Retinal pigment epithelial cell (primary cell): ENCODE measurements at places on chromosomes 16 and 17.

DNA sequence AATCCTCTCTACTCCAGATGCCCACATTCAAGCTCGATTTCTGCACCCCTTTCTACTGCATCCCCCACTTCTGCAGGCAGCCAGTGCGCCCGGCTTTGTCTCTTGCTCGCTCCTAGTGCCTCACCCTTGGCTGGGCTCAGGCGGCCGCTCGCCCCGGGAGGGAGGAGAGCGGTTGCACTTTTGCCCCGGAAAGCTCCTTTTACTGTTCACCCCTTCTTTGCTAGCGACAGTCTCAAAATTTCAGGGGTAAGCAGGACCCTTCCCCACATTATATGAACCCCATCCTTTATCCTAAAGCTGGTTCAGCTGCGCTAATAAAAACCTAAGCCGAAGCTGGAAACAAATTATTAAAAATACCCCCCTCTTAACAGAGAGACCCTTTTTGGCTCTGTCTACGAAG, 1.0 kb downstream of the HOXB5 start:
- DNase-seq, result no peak

GRCh38 chr17:2965621-2966595, 97.5 kb downstream of the OR1D5 start:
- no peak for DNase-seq

DNA sequence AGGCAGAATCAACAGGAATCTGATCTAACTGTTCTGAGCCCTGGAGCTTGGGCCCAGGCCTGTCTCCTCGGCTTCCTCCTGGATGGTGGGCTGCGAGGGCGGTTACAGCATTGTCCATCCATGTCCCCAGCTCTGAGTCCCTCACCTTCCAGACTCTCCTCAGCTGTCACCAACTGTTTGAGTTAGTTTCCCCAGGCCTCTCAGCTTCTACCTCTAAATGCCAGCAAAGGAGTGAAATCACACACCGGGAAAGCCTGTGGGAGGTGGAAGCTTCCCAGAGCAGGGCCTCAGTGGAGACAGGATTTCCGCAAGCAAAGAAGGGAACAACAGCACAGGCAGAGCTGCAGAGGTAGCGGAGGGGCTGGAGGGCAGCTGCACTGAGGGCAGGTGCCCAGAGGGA, 9.4 kb upstream of the PRPSAP2 start:
- no peak for DNase-seq

GRCh38 chr17:43354371-43354770, 44.4 kb upstream of the ARL4D start:
- no peak for DNase-seq

DNA sequence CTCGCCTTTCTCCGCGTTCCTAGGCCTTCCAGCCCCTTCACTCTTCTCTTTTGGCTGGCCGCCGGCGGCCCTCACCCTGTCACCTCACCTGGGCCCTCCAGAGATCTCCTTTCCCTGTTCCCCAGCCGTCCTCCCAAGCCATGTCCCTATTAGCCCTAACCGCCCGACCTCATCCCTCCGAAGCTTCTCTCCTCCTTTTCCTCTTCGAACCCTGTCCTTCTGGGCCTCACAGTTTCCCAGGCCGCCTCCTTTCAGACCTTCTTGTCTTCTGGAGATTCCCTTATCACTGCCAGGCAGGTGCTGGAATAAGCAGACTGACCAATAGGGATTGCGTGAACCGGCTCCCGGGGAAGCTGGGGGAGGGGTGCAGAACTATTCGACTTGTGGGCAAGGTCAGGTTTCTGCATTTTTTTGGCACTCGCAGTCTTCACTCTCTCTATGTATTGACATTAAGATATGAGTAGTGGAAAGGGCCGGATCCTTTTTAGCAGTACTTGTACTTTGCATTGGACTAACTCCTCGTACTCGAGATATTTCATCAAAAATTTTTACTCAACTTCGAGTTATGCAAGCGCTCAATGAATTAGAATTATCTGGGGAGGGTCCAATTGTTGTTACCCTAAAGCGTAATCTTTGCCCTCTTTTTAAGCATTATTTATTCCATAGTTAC, 690 bp downstream of the RHOT1 start:
- no peak for DNase-seq

DNA sequence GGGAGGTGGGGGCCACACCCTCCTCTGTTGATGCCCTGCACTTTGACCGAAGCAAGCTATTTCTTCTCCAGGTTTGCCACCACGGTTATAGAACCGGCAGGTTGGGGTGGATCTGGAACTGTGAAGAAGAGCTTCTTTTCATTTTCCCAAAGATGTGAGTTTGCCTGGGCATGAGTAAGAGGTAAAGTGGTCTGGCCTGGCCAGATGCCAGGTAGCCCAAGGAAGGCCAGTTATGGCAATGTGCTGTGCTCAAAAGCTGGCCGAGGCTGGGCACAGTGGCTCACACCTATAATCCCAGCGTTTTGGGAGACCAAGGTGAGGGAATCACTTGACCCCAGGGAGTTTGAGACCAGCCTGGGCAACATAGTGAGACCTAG, 18.7 kb downstream of the ATP6V0D1 start:
- no peak for DNase-seq

GRCh38 chr17:77887464-77888241, 70.8 kb upstream of the TNRC6C start:
- peak; percentile 36 for DNase-seq

- DNase-seq, result no peak
These were observed 143.3 kb upstream of the ANKFN1 start for GRCh38 chr17:56009795-56010651.

DNA sequence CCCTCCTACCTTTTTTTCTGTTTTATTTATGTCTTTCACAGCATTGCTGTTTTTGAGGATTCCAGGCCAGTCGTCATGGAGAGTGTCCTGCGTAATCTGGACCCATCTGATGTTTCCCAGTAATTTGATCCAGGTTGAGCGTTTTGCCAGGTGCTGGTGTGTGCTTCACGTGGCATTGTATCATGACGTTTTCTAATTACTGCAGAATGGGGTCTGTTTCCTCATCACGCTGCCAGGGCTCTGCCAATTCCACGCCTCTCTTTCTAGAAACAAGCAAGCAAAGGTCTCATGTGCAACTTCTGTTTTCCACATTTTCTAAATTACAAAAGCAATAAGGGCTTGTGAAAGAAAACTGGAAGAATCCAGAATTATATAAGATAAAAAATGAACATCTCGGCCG, 28.3 kb upstream of the BHLHA9 start:
- no peak for DNase-seq

GRCh38 chr16:78441298-78441697, 341.8 kb downstream of the WWOX start:
- no peak for DNase-seq

- DNase-seq, result peak; percentile 28
These were observed 985 bp downstream of the SGSM2 start for GRCh38 chr17:2338315-2338657.

DNA sequence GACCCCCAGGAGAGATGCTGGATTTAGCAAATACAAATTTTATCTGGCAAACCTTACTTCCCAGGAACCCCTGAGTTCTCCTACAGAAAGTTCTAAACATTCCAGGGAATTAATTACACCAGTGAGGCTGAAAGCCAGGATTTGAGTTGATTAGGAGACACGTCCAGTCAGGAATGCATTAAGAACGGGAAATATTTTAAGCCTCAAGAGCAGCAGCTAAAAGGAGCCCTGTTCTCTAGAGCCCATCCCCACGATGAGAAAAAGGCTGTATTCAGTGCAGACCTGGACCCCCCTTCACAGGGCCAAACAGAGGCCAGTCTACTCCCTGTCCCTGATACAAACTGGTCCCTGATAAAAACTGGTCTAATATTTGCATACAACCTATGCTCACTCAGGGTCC, 55.0 kb downstream of the VAT1L start:
- peak; percentile 93 for DNase-seq

DNA sequence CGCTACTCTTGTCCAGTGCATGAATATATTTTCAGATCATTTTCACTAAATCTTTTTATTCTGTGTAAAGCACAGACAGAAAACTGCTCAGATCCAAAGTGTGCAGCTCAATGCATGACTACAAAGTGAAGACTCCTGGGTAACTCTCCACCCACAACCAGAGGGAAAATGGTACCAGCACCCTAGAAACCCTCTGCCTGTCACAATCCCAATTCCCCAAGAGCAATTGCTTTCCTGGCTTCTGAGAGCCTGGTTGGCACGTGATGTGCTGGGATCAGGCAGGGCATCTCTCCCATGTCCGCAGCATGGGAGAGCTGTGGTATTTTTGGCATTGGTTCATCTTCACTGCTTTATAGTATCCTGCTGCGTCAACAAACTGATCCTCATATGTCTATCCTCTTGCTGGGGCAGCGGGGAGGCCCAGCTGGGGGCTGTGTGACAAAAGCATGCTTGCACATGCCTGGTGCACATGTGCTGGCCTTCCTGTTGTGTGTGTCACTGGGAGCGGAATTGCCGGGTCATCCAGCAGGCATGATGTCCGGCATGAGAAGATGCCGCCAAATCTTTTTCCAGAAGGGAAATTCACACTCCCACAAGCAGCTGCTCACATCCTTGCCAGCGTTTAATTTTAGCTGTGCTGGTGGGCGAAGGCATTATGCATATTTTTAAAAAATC, 278.9 kb upstream of the FOXF1 start:
- no peak for DNase-seq

- DNase-seq, result no peak
These were observed 162.8 kb upstream of the CDH11 start for GRCh38 chr16:65284626-65285025.

GRCh38 chr16:4876646-4877379, 29.5 kb downstream of the UBN1 start:
- no peak for DNase-seq

DNA sequence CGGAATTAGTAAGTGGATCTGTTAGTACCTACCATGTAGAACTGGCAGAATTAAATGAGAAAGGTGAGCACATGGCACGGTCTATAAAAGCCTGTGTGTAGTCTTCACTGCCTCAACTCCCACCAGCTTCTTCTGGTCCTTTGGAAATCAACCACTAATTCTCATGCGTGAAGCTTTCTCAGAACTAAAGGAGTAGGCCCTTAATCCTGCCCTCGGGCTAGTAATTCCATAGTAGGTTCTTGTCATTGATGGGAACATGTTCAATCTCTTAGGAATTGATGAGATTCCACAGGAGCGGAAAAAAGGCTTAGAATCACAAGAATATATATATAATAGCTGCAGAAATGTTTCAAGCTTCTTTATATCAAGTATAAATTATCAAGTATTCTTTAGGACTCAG, 21.7 kb downstream of the CDR2 start:
- no peak for DNase-seq

DNA sequence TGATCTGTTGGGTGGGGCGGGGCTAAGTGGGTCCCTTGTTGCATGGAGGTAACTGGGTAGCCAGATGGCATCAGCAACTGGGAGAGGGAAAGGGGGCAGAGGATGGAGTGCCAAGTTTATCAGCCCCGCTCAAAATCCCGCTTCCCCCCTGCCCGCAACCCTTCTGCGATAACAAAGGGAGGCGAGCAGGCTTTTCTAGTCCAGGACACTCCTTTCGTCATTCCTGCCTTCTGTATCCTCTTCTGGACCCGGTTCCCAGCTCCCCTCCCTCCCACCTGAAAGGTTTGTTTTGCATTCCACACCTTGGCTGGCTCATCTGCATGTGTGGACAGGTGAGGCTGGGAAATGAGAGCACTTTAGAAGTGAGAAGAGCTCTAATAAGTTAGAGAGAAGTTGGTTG, 53.3 kb downstream of the HLF start:
- no peak for DNase-seq

DNA sequence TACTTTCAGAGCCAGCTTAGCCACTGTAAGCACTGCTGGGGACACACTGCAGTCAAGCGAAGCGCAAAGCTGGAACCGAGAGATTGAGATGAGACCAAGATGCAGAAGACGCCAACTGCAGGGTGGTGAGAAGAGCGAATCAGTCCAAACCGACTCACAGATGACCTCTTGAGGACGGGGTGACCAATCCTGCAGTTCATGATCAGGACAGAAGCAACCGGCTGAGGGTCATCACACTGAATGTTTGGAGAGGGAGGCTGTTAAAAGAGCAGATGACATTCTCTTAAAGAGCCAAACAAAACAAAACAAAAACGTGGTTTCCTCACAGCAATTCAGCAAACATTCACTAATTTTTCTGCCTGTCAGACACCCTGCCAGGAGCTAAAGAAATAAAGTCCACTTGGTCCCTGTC, 8.5 kb downstream of the HASPIN start:
- no peak for DNase-seq

- no peak for DNase-seq
These were observed 487.0 kb downstream of the CDH13 start for GRCh38 chr16:83113811-83114210.

DNA sequence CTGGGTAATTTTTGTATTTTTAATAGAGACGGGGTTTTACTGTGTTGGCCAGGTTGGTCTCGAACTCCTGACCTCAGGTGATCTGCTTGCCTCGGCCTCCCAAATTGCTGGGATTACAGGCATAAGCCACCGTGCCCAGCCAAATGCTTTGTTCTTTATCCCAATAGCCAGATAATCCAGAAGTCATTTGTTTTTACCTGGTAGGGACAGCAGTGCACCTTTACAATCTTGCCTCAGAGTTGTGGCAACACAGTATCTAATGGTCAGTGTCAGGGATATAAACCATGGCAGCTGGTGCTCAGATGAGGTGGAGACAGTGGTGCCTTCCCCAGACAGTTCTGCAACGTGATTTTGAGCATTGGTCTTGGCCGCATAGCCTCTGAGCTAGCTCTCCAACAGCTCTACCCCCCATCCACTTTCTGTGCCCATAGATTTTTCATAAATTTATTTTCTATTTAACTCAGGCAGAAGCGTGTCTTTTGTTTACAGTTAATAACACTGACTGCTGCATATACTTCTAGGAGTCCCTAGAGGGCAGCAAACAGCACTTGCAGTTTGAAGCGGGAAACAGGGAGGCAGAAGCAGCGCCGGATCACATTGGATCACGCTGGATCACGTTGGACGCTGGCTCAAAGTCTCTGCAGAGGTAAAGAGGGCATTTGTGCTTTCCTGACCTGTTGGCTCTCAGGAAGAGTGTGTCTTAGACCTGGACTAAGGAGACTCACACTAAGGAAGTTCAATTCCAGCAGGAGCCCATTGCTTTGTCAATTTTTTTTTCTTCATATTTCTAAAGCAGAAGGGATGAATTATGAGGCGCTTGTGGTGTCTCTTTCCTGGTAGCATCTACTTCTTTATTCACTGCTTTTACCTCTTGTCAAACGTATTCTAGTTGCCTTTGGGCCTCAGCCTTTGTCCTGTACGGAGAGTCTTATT, 5.1 kb upstream of the GGT6 start:
- DNase-seq, result peak; percentile 34

GRCh38 chr17:65560628-65561451, 608 bp downstream of the AXIN2 start:
- peak; percentile 66 for DNase-seq

GRCh38 chr17:18259621-18260331, 686 bp upstream of the MIEF2 start:
- no peak for DNase-seq

GRCh38 chr16:69283851-69284250, 27.3 kb upstream of the VPS4A start:
- DNase-seq, result no peak

DNA sequence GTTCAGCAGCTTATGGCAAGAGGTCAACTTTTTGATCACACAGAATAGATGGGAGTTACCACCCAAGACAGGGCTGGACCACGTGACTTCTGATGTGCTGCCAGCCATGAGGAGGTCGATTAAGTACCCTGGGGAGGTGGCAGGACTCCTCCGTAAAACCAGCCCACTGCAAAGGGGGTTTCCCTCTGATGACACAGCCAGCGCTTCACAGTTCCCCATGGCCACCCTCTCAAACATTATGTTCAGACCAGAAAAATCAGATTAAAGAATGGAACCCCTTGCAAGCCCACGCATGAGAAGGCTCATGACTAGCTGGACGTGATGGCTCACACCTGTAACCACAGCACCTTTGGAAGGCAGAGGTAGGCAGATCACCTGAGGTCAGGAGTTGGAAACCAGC, 222.9 kb downstream of the CPPED1 start:
- no peak for DNase-seq
